ENCODE measurements at places on chromosomes 11 and 22. TPM values are rescaled to one million over a fixed set of nuclear protein-coding genes. Genes with fewer than 3 reads are reported as not detected.

The BEST1 gene
- total RNA-seq, result 5.8 TPM

The WT1 gene
- total RNA-seq, result 1.4 TPM

The SUSD2 gene
- 11.9 TPM for total RNA-seq

DNA sequence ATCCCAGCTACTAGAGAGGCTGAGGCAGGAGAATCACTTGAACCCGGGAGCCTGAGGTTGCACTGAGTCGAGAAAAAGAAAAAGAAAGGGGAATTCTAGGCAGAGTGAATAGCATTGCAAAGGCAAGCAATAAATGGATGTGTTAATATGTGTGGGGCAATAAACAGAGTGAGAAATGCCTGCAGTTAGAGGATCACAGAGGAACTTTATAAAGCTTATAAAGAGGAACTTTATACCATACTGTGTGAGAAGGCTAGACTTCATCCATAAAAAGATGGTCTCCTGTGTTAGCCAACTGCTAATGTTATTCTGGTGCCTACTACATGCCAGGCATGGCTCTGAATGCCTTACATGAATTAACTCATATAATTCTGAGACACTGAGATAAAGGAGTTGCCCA lies 841 bp downstream of the B3GNT6 start:
- DNase-seq, result no peak

DNA sequence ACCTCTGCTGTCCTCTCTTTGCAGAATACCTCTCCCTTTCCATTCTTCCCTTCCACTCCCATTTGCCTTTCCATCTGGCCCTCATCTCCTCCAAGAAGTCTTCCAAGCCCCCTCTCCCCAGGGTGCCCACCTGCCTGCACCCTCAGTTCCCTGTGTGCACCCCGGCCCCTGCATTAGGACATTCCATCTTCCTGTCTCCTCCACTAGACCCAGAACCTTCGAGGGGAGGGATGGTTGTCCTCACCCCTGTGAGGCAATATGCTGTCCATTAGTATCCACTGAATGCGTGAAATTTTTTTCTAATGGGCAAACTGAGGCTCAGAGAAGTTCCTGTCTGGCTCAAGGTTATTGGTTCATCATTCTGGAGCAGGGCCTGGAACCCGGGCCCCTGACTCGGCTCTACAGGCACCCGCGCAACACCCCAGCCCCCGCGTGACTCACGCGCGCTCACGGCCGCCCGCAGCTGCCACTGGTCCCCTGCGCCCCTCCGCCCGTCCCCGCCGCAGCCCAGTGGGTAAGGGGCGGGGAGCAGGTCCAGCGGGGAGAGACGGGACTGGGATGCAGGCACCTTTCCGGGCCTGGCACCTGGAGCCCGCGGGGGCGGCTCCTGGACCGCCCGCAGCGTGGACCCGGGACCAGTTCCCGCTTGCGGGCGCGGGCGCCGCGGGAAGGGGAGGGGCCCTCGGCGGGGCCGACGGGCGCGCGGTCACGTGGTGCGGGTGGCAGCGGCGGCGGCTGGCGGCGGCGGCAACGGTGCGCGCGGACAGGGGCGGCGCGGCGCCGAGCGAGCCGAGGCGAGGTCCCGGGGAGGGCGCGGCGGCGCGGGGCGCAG lies 7.0 kb downstream of the SEPTIN3 start:
- DNase-seq, result no peak

GRCh38 chr22:38314051-38314932 lies 2.9 kb downstream of the CSNK1E start:
- DNase-seq, result no peak

- no peak for DNase-seq
These were observed 41.7 kb upstream of the BLID start for GRCh38 chr11:122157653-122158161.

DNA sequence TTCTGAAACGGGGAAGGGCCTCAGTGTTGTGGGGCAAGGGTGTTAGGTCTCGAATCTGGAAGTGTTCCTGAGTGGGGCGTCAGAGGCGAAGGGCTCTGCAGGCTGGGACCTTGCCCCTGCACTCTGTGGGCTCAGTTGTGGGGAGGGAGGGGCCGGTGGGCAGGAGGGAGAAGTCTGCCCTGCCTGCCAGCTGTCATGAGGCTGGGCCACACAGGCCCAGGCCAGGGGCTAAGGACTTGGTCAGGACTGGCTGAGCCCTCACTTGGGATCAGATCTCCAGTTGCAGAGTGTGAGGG lies at the start of gene CRACR2B:
CRACR2B (plus strand) TSS at position 23 of the 296 bp plus-strand sequence. CDS start 689 bp downstream, outside the sequence.
- DNase-seq, result peak; percentile 82

GRCh38 chr11:59810911-59811259 lies 307 bp upstream of the MRPL16 start:
- no peak for DNase-seq

GRCh38 chr22:29251981-29252911 lies 15.5 kb downstream of the RHBDD3 start:
- no peak for DNase-seq

All from posterior vena cava (tissue), 2 donors.